Stimulated activated CD8-positive, alpha-beta memory T cell treated with anti-CD3 and anti-CD28 coated beads, Interleukin-2, amount 100 ng/mL, for 1 hour (primary cell): ENCODE measurements at places on chromosomes 2 and 18.

DNA sequence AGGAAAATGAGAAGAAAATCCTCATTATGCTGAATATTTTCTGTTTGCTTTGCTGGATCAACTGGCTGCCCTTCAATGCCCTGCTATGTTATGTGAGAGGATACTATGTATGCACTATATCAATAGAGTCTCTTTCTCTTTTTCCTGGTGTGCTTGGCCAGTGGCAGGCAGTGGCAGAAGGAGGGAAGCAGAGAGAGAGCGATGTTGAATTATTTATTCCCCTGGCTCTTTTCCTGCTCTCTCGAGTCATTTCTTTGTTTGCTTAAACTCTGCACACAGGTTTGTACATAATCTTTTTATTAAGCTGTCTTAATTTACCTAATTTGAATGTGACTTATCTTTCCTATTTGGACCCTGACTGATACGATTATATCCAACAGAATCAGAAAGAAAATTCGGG lies 1727.3 kb downstream of the SUCLG1 start:
- no peak for DNase-seq

- DNase-seq: no peak
Measured at GRCh38 chr2:579351-579886, 97.8 kb downstream of the TMEM18 start.

- DNase-seq: no peak
Measured at GRCh38 chr2:6089474-6089873, 397.3 kb downstream of the SOX11 start.

DNA sequence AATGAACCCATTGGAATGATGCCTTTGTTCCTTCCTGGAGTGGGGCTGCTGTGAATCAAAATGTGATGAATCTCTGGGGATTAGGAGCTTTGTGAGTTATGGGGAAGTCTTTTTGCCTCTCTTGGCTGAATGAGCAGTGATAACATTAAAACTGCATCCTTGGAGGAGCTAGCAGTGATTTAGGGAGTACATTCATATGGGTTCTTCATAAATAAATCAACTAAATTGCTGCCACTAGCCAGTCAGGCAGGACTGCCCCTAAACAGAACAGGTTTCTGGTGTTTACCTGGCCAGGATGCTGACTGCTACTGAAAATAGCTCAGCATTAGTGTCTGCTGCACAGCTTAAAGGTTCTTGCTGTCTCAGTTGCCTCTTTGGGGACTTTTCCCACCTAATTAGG lies 244.5 kb upstream of the MEX3C start:
- no peak for DNase-seq

DNA sequence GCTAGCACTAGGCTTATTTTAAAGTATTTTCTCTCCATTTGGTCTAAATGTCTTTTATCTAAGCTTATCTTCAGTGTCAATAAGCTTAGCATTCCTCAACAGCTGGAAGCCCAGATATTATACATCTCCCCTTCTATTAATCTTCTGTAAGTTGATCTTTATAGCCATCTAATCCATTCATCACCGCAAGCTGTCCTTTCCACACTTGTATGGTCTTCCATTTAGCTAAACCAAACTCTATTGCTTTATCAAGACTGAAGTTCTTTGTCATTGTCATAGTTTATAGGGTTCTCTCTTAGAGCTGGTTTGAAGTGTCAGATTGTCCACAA lies 101.3 kb upstream of the GPR45 start:
- DNase-seq: no peak

- no peak for DNase-seq
Measured at GRCh38 chr2:152546230-152546837, 170.9 kb downstream of the PRPF40A start.

- no peak for DNase-seq
Measured at GRCh38 chr2:124978597-124978996, 953.5 kb downstream of the CNTNAP5 start.

DNA sequence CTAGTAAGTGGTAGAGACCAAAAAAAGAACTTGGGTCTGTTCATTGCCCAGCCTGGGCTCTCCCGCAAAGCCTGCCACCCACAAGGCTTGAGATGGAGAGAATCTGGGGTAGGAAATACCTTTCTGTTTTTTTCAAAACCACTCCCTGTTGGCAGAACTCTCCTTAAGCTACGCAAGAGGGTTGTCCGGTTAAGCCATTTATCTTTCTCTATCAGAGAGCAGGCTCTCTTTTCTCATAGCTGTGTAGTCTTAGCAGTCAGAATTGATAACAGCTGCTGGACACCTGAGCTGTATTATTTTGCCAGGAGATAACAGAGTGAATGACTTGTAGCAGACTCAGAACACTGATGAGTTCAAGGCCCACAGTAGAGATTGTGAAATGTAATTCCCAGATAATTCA lies 1088.1 kb downstream of the TSN start:
- no peak for DNase-seq

DNA sequence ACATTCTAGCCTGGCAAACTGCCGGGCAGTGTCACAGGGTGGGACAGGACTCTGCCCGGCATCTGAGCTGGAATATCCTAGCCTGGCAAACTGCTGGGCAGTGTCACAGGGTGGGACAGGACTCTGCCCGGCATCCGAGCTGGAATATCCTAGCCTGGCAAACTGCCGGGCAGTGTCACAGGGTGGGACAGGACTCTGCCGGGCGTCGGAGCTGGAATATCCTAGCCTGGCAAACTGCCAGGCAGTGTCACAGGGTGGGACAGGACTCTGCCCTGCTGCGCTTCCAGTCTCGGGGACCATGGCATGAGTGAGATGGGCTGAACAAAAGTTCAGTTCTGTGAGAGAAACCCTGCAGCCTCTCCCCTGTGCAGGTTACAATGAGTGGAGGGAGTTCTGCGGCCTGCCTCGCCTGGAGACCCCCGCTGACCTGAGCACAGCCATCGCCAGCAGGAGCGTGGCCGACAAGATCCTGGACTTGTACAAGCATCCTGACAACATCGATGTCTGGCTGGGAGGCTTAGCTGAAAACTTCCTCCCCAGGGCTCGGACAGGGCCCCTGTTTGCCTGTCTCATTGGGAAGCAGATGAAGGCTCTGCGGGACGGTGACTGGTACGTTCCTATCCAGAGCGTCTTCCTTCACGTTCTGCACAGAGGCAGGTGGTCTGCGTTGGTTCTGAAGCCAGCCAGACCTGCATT lies 80.3 kb downstream of the TPO start:
- no peak for DNase-seq

DNA sequence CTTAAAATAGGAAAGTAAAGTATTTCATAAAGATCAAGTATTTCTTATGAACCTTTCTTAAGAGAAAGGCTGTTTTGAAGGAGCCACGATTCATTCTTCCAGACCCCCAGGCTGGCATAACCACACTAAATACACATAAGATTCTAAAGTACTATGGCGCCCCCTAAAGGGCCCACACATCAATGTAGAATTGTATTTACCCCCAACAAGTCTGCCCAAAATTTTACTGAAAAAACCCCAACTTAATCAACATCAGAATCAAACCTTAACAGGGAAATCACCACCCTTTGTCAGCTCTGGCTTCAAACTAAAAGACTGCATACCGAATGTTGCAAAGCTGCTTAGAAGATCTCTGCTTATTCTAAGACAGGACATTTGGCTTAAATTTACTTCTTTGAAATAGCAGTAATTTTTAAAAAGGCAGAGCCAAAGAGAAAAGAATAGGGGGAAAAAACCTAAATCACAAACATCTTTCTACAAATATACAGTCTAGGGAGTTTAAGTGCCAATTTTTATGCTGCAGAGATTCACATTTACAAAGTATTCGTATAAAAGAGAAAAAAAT lies 20.4 kb upstream of the BCL2 start:
- DNase-seq: peak; percentile 22

- no peak for DNase-seq
Measured at GRCh38 chr2:227029426-227030105, 134.4 kb downstream of the COL4A4 start.

DNA sequence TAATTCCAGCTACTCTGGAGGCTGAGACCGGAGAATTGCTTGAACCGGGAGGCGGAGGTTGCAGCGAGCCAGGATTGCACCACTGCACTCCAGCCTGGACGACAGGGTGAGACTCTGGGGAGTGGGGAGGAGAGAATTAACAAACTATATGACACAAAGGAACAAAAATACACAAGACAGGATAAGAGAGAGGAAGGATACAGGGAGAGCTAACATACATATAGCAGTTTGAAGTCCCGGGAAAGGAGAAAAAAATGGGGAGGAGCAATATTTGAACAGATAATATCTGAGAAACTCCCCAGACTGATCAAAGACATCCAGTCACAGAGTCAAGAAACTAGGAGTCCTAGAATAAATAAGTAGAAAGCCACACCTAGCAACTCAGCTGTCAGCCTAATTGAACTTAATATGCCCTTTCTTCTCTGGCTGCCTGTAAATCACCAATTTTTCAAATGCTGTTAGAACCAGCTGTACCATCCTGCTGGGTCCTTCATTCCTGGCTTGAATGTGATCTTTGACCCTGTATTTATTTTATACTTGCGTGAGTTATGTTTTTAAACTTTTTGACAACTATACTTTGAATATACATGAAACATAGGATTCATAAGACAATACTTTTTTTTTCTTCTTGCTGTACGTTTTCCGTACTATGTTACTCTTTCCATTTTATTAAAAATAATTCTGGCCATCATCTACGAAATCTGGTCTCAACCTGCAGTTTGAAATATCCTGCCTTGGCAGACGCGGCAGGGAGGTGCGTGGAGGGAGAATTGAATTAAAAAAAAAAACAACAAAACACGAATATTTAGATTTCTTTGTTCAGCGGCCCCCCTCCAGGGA lies 876 bp upstream of the CYP27A1 start:
- no peak for DNase-seq

DNA sequence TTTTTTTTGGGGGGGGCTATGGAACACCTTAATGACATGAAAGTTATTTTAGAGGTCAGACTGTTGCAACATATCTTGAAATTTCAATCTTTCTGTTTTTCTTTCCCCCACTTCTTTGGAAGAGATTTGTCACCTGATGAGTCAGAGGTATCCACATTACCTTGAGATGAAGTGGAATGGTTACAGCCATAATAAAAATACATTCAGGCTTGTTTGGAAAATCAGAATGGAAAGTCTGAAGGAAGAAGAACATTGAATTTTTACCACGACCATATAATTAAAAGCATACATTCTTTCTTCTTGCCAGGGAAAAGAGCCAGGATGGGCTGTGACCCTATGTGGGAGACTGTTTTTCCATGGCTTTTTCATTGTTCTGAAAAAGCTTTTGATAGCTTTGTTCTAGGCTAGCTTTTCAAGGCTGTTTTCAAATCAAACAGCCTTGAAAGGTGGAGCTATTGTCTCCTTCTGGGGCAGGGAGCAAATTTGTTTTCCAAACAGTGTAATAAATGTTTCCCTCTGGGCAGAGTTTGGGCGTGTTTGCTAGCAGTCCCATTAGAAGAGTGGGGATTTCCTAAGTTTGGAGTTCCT lies 2.3 kb upstream of the GTF3C3 start:
- DNase-seq: no peak

DNA sequence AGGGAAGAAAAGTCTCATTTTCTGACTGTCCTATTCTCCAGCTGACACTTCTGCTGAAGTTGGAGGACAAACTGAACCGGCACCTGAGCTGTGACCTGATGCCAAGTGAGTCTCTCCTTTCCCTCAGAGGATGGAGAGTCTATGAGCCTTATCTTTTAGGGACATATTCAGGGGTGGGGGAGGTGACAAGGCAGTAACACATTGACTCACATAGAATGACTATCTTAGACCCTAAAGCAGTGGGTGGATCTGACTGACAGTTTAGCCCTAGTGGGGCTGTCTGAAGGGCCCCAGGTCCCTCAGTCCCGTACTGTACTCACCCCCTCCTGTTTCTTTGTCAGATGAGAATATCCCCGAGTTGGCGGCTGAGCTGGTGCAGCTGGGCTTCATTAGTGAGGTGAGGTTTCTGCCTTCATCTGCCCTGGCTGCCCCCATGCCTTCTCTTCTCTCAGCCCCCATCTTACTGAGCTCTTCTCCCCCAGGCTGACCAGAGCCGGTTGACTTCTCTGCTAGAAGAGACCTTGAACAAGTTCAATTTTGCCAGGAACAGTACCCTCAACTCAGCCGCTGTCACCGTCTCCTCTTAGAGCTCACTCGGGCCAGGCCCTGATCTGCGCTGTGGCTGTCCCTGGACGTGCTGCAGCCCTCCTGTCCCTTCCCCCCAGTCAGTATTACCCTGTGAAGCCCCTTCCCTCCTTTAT lies 805 bp upstream of the KRTCAP3 start:
- no peak for DNase-seq

DNA sequence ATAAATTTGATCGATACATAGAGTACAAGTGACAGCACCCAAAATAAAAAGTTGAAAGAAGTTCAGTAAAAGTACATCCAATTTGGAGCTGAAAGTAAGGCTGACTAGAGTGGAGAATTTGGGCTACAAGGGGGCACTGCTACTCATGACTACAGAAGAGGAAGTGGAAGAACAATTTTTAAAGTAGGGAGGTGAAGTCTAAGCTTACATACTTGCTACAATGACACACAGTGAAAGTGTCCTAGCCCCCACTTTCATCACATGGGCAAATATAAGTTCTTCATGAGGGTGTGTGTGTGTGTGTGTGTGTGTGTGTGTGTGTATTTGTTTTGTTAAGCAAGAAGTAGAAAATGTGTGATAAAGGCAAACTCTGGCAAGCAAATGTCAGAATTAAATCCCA lies 45.7 kb downstream of the MAP3K2 start:
- no peak for DNase-seq

DNA sequence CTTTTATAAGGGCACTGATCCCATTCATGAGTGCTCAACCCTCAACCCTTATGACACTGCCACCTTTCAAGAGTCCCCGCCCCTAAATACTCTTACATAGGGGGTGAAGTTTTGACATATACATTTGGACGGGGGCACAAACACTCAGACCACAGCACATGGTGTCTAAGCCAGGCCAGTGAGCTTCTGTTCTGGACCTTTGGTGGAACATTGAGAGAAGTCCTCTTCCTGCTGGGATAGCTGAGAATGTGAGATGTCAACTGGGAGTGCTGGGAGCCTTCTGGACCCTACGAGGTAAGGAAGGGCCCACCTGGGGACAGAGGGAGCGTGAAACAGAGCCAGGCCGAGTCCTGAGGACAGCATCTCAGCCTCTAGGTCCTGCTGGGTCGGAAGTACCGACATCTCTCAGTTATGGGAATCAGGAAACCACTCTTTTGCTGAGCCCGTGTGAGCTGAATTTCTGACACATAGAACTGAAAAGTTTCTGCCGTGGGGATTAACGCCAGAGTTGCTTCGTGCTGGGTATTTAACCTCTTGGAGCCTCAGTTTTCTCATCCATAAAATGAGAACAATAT lies 114.9 kb downstream of the PDCL3 start:
- DNase-seq: no peak

- no peak for DNase-seq
Measured at GRCh38 chr2:119114266-119114665, 44.3 kb downstream of the C1QL2 start.

DNA sequence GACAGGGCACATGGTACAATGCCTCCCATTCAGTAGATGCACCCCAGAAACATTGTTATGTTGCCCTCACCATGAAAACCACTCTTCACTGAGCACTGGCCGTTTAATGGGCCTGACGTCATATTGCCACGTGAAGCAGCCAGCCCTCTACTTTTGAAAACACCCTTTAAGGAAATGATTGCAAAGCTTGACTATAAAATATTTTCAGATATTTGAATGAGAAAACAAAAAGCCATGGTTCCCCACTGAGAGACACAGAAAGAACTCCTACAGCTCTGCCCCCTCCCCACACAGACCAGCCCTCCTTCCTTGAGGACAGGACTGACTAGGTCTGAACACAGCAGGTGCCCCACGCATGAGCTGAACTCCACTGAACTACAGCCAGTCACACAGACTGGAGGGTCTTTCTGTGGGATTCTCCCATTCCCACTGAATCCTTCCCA lies 349.1 kb downstream of the ANAPC1 start:
- no peak for DNase-seq
